ENCODE measurements at places on chromosomes 6 and 20.

- DNase-seq = no peak
Observed at GRCh38 chr6:168691774-168692173, 250.8 kb downstream of the SMOC2 start.

DNA sequence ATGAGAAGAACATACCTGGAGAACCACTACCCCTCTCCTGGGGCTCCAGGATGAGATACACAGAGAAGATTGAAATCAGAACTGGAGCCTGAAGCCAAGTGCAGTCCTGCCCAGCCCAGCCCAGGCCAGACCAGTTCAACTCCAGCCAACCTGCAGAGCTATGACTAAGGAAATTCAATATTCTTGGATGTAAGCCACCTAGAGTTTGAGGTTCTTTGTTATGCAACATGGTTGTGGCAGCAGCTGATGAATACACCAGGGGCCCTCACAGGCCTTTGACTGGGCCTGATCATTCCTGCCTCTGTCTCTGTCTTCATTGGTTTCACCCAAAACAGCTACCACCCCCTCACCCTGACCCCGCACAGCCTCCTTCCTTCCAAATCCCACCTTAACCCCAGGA is 167.8 kb downstream of the LRFN2 start:
- no peak for DNase-seq

DNA sequence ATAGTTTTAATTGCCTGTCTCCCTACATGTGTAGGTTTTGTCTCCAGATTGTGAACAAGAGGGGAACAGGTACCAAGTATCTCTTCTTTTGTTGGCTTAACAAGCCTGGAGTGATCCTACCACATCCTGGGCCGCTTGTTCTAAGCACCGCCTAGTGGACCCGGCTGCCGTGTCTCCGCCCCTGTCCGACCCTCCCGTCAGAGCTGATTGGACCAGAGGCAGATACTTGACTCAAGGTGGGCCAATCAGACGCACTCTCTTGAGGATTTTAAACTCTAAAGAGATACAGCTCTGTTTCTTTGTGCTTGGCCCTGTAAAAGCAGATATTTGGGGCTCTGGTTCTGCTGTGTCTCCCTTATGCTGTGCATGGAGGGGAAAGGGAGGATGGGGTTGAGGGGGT is 68.2 kb downstream of the PRDM1 start:
- no peak for DNase-seq

- DNase-seq = no peak
Observed at GRCh38 chr6:113560908-113561307, 296.2 kb upstream of the MARCKS start.

- DNase-seq = no peak
Observed at GRCh38 chr20:64086801-64087200, 2.6 kb upstream of the LKAAEAR1 start.

GRCh38 chr6:121593011-121593641 is 157.7 kb downstream of the GJA1 start:
- DNase-seq = no peak

- no peak for DNase-seq
Observed at GRCh38 chr6:157551041-157551832, 170.2 kb downstream of the ZDHHC14 start.

GRCh38 chr6:18326980-18327379 is 60.2 kb upstream of the RNF144B start:
- no peak for DNase-seq

DNA sequence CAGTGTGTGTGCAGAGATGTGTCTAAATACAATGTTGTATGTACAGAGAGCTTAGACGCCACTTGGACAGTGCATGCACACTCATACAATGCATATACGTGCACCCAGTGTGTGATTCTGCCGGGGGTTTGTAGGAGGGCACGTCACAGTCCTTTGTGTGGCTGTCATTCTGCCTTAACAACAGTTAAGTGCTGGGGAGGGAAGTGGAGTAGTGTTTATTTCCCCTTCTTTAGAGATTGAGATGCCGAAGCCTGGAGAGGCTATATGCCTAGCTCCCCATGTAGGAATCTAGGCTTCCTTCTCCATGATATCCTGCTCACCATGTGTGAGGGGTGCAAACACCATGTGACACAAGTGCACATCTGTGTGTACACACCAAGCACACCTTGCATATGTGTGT is 38.2 kb downstream of the MDFI start:
- DNase-seq = no peak

DNA sequence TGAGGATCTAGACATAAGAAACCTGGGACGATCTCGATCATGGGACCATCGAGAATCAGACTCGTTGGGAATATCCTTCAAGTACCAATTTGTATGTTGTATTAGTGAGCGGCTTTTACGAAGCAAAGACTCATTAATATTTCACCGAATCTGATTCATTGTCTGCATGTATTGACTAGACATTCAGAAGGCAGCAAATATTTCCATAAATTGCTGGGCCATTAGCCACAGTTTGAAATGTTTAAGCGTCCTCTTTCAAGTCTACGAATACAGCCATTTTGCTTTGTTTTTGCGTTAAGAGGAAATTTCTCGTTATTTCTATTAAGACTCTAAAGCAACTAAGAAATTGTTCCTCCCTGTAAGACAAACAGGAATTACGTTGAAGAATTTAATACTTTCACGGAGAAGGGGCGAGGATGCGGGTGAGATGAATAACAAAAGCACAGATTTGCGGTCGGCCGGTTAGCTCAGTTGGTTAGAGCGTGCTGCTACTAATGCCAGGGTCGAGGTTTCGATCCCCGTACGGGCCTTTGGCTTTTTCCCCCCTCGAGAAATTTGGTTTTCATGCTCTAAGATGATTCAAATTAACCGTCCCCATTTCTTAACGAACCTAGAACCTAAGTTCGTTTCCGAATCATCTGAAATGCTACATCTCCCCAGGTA is 18.5 kb downstream of the POM121L2 start:
- no peak for DNase-seq

DNA sequence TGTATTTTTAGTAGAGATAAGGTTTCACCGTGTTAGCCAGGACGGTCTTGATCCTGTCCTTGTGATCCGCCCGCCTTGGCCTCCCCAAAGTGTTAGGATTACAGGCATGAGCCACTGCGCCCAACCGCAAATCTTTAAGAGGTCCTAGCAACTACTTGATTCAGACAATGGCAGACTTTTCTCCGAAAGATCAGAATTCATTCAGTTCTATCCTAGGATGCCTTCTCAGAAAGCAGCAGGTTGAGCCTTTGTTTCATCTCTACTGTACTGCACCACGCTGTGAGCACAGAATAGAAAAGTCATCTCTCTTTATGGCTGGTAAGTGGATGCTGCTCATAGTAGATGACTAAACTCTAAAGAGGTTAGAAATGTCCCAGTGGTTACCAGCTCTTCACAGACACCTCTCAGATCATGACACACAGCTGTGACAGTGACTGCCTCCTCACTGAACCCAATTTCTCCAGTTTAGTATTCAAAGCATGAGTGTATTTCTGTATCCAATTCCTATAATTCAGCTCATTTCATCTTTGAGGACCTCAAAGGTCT is 6.0 kb upstream of the HSF2 start:
- DNase-seq = no peak

GRCh38 chr6:93972791-93973190 is 553.4 kb upstream of the EPHA7 start:
- no peak for DNase-seq

DNA sequence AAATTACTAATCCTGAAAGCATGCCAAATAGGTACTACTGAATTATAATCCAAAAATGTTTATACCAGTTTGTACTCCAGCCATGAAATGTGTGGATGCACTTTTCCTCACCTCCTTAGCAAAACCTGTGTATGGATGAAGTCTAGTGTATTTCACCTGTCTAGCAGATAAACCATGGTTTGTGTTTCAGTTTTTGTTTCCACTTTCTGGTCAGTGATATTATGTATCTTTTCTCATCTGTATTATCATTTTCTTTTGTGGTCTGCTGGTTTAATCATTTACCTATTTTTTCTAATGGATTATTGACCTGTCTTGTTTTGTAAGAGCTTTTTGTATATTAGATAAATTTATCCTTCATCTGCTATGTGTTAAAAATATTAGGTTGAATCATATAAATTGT is 41.0 kb upstream of the TMEM217 start:
- no peak for DNase-seq

- peak; percentile 30 for DNase-seq
Observed at GRCh38 chr6:109073344-109074132, 21.1 kb downstream of the SESN1 start.

Measured in activated CD4-positive, alpha-beta T cell treated with anti-CD3 and anti-CD28 coated beads, Interleukin-2, amount 50 U/mL, for 4 hours (primary cell).